GM13977 (cell line): ENCODE measurements at places on chromosomes 6 and 20.

DNA sequence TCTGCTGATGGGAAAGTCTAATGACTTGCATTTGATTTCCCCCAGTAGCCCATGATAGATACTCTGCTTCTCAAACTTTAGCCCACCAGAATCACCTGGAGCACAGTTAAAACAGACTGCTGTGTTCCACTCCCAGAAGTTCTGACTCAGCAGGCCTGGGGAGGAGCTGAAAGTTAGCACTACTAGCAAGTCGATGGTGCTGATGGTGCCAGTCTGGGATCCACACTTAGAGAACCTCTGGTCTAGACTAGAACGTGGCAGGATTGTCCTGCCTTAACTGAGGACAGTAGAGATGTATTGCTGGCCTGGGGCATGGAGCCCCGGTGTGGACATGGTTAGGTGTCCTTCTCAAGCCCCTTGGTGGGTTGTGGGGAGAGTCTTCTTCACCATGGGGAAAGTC, 8.7 kb downstream of the TOX2 start:
- DNase-seq: no peak

DNA sequence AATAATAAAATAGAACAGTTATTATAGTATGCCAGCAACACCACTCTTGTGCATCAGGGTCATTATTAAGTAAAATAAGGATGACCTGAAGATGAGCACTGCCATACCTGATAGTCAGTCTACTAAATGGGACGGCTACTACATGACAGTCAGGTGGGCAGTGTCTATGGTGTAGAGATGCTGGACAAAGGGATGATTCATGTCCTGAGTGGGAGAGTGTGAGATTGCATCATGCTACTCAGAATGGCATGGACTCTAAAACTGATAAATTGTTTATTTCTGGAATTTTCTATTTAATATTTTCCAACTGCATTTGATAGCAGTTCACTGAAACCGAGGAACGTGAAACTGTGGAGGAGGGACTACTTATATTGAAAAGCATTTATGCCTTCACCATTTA, 38.8 kb downstream of the SNX9 start:
- no peak for DNase-seq

DNA sequence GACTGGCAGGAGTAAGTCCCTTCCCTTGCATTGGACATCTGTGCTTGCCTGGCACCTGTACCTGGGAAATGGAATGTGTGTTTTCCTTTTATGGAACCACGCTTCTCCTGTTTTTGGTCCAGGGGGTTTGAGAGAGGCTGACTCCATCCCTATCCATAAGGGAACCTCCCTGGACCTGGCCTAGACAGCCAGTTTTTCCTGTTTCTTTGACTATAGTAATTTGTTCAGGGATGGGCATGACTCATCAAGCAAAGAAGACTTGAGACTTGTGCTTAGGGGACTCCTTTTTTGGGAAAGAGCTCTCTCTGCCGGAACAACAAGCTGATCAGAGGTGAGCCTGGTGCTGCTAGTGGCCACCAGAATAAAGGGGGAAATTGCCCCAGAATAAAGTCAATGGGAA, 393.8 kb downstream of the CDH26 start:
- DNase-seq: no peak

DNA sequence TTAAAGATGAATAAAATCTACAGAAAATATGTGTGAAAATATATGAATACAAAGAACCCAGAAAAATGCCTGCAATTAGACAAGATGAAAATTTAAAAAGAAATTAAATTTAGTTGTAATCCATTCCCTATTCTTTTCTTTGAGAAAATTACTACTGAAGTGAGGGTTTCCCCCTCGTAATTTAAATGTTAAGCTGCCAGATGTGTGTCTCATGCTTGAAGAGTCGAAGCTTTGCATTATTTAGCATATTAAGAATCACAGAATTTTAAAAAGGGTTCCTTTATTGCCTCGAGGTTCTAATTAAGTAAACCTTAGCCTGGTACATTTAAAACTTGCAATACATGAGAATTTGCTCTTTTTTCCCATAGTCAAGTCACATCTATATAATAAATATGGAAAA, 630.1 kb downstream of the TFAP2A start:
- DNase-seq: no peak

- no peak for DNase-seq
Observed at GRCh38 chr6:131255434-131255833, 120.2 kb downstream of the AKAP7 start.

- DNase-seq: no peak
Observed at GRCh38 chr6:35640017-35640664, 48.6 kb downstream of the FKBP5 start.

DNA sequence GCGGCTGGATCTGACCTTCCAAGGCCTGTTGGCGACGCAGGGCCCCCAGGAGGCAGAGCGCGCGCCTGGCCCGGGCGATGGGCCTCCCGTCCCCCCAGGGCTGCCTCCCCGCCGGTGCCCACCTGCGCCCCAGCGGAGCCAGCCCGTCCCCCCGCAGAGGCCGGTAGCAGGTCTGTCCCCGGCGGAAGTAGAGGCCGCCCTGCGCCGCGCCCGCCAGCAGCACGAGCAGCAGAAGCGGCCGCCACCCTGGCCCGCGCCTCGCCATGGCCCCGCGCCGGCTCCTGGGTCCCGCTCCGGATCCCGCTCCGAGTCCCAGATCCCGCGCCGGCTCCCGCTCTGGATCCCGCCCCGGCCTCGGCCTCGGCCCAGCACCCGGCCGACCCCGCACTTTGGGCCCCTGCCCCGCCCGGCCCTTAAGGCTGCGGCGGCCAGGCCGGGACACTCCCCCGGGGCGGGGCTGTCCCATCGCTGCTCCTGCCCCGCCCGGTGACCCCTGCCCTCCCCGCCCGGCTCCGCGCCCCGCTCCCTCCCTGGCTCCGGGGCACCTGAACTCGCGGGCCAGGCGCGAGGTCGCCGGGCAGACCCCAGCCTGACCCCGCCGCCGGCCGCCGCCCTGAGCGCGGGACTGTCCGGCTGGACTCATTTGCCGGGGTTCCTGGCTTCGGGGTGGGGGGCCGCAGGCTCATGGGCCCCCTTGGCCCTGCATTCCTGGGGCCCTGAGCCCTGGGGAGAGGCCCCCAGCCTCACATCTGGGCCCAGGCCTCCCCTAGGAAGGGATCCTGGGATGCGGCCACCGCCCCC, at the start of gene CTSZ:
Gene CTSZ, minus strand, starts transcription at position 391 of the 801 bp plus-strand sequence. Its CDS starts 126 bp downstream, at position 265.
- DNase-seq: peak; percentile 85

DNA sequence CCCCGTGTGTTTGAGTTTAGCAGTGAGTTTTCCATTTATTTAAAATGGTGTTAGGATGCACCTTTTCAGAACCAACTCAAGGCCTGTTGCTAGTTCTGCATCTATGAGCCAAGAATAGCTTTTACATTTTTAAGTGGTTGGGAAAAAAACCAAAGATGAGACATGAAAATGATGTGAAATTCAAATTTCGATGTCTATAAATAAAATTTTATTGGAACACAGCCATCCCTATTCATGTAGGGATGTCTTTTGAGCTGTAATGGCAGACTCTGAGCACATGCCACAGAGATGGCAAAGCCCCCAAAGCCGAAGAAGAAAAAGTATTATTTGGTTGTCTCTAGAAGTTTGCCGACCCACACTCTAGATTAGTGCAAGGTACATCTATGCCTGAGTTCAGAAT, 5.0 kb upstream of the NEDD9 start:
- no peak for DNase-seq

- no peak for DNase-seq
Observed at GRCh38 chr20:23587631-23588030, 18.1 kb downstream of the CST9 start.

DNA sequence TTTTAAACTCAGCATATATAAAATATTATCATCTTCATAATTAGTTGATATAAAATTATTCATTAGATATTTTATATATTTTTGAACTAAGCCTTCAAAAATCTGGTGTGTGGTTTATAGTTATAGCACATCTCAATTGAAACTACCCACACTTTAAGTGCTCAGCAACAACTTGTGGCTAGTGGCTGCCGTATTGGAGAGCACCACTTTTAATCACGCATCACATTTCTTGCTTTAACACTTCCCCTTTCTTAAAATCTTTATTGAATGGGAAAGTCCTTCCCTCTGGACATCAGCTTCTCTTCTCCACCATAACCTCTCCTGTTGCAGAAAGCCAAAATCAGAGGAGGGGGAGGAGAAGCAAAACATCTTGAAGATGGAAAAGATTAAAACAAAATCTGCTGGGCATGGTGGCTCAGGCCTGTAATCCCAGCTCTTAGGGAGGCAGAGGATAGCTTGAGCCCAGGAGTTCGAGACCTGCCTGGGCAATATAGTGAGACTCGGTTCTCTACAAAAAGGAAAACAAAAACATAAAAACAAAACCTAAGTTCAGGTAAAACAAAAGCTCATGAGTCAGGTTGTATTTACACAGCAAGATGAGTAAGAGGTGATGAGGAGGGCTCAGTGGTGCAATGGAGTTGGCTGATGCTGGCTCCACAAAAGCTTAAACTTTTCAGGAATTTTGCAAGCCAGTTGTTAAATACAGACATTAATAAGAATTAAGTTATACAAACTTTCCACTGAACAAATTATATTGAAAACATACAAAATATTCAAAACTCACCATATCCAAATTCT, 237.0 kb upstream of the SUPT3H start:
- DNase-seq: no peak

GRCh38 chr20:2705931-2706645, 13.5 kb downstream of the EBF4 start:
- no peak for DNase-seq

DNA sequence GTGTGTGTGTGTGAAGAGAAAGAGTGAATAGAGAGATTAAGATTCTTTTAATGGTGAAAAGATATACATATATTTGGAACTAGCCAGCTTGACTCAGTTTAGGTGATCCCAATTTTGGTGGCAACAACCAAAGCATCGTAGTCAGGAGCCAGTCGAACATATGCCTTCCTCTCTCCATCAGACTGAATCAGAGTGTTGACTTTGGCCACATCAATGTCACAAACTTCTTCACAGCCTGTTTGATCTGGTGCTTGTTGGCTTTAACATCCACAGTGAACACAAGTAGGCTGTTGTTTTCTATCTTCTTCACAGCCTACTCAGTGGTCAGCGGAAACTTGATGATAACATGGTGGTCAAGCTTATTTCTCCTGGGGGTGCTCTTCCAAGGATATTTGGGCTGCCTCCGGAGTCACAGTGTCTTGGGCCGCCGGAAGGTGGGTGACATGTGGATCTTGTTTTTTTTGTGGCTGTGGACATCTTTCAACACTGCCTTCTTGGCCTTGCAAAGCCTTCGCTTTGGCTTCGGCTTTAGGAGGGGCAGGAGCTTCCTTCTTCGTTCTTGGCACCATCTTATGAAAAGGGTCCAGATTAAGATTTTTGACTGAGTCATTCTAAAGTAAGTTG, 3.4 kb downstream of the HLA-F start:
- DNase-seq: no peak

- no peak for DNase-seq
Observed at GRCh38 chr6:143286251-143286795, 164.2 kb downstream of the ADAT2 start.

DNA sequence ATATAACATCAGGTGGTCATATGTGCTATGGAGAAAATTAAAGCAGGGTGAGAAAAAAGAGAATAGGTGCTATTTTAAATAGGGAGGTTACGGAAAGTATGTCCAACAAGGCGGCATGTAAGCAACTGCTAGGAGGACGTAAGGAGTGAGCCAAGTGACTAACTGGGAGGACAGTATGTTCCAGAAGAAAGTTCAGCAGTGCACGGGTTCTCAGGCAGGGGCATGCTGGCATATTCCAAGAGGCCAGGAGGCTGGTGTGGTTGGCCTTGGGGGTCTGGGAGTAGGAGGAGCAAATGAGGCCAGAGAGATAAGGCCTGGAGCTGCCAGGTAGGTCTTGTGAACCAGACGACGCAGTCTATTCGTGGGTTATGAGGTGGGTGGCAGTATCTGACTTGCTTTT, 112.4 kb downstream of the ARMC2 start:
- DNase-seq: no peak

DNA sequence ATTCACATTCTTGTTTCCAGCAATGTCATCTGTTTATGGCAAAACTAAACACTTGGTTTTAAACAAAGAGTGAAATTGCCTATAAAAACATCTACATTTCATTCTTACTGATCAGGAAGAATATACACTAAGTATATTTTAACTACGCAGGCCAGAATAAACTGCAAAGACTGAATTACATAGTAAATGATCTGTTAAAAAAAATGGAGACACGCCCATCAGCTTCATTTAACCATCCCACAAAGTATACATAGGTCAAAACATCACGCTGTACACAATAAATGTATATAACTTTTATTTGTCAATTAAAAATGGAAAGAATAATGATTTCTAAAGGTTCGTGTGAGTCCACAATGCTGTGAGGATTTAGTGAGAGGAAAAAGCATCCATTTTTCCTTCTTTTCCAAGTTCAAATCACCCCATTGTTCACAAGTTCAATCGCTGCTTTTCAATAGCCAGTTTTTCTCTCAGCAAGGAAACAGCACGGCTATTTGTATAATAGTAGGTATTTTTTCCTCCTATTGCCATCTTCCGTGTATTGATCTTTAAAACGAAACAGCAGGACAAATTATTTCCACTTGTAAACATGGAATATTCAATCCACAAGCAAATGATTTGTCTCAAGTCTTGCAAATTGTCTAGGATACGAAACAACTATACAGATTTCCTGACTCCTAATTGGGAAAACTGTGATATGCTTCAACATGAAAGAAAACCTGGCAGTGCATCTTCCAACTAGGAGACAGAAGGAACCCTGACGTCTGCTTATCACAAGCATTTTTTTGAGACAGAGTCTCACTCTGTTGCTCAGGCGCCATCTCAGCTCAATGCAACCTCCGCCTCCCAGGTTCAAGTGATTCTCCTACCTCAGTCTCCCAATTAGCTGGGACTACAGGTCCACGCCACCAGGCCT, 10.6 kb downstream of the SFT2D1 start:
- no peak for DNase-seq

GRCh38 chr20:25497586-25498279, 87.6 kb downstream of the NINL start:
- no peak for DNase-seq

DNA sequence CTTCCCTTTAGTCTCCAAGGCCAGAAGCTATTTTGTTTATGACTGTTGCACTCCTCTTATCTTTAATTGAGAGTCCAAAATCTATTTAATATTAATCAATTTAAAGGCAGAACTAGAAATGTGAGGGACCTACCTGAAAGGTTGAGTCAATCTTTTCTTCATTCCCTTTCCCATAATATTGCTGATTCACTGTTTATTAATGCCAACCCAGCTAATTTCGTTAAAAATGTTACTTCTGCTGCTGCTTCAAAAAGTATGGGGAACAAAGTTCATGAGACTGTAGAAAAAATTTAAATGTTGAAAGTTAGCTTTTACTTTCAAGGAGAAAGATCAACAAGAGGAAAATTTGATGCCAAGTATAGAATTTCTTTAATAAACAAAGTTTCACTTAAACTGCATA, 365.3 kb downstream of the TENT5A start:
- DNase-seq: no peak

- DNase-seq: no peak
Observed at GRCh38 chr6:1317302-1317815, 5.5 kb downstream of the FOXQ1 start.

GRCh38 chr20:1446536-1446935, 20.1 kb downstream of the NSFL1C start:
- no peak for DNase-seq
